Activated CD8-positive, alpha-beta memory T cell treated with anti-CD3 and anti-CD28 coated beads for 48 hours (primary cell): ENCODE measurements at places on chromosomes 3 and 15.

DNA sequence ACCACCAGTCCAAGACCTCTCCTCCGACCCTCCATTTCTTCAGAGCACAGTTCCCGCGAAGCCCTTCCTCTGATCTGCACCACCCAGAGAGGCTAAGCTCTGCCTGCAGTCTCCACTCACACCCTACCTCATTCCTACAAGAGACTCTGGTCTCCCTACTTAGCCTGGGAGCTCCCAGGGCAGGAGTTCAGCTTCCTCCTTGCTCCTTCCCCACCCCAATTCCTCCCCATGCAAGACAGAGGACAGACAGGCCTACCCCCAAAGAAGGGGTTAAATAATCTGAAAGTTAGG, 12.6 kb upstream of the VIPR1 start:
- no peak for DNase-seq

- no peak for DNase-seq
Measured at GRCh38 chr3:48429960-48430707, at the start of gene PLXNB1. TSS of gene PLXNB1 (minus strand) at chr3:48430086. CDS start at chr3:48424611, 5,475 bp downstream.

DNA sequence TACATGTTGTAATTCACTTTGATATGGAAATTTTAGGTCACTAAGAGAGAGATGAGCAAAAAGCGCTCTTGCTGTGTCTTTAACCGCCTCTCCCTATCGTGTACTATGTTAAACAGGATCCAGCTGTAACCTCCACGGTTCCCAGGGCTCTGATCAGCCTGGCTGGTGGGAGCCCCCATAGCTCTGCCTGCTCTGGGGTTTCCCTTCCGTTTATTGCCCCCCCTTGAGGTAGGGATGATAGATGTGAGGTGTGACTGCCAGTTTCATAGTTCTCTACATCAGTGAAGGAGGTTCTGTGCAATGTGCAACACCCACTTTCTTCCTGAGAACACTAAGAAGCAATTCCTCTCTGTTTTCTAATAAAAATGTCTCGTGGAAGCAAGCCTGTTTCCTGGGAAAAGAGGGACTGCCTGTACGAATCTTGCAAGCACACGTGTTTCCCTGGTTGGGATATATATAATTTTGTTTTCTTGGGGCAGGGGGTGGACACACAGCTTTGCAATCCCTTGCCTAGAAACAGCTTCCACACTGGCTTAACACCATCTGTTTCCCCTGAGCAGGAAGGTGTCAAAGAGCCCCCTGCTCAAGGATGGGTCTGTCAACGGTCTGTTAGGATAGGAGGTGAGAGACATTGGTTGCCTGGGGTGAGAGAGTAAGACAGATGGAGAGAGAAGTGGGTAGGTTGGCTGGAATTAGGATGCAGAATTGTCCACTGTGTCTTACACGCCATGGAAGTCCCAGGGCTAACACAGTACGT, 23.8 kb downstream of the CORO2B start:
- no peak for DNase-seq

DNA sequence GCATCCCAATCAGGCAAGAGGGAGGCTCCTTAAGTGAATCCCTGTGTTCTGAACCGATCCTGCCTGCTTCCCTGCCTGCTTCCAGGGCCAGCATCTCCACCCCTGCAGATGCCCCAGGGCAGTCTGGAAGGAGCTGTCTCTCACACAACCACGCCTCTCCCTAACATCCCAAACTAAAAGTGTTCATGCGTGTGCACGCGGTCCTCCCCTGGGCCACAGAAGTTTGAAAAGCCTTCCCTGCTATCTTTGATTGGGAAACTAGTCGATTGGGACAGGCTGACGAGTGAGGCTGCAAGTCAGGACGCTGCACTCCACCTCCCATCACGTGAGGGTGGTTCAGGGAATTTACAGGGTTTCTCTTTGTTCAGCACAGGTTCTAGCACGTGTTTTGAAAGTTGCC, 340.9 kb upstream of the ICE2 start:
- DNase-seq: no peak

- no peak for DNase-seq
Measured at GRCh38 chr3:194854206-194854605, 168.5 kb downstream of the FAM43A start.

DNA sequence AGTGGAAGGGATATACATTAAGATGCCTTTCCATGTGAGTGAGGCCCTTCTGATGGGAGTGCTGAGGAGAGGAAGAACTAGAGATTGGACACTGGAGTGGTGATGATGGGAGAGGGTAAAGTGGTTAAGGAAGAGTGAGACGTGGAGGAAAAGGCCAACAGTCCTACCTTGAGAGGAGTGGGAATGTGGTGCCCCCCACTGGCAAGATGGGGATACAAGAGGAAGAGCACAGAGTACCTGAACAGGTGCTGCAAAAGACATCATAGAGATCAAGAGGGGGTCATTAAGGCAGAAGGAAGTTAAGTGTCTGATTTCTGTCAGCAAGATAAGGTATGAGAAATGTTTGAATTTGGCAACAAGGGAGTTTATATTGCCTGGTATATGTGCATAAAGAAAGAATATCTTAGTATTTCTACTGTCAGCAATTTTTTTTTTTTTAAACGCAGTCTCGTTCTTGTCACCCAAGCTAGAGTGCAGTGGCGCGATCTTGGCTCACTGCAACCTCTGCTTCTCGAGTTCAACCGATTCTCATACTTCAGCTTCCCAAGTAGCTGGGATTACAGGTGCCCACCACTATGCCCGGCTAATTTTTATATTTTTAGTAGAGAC, 34.0 kb downstream of the ARIH2 start:
- DNase-seq: no peak

DNA sequence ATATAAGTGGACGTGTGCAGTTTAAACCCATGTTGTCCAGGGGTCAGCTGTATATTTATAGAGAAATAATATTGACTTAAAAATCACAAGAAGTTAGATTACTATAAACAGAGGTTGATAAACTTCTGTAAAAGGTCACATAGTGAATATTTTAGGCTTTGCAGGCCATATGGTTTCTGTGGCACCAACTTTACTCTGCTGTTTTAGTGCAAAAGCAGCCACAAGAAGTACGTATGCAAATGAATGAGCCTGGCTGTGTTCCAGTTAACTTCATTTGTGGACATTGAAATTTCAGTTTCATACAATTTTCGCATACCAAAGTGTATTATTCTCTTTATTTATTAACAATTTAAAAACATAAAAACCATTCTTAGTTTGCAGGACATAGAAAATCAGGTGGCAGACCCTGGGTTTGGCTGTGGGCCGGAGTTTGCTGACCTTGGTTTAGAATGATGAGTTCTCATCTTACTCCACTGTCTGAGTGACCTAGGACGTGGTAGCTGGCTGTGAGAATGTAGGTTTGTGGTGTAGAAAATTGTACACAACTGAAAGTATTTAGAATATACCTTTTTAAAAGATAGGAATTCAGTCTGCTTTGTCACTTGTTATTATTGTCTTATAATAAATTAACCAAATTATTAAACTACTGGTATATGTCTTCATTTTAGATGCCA, 16.3 kb downstream of the FAN1 start:
- no peak for DNase-seq
